ENCODE measurements at places on chromosomes 7 and 10.
A peak's percentile ranks its signal among the peaks of the same experiment; 100 is the strongest.

DNA sequence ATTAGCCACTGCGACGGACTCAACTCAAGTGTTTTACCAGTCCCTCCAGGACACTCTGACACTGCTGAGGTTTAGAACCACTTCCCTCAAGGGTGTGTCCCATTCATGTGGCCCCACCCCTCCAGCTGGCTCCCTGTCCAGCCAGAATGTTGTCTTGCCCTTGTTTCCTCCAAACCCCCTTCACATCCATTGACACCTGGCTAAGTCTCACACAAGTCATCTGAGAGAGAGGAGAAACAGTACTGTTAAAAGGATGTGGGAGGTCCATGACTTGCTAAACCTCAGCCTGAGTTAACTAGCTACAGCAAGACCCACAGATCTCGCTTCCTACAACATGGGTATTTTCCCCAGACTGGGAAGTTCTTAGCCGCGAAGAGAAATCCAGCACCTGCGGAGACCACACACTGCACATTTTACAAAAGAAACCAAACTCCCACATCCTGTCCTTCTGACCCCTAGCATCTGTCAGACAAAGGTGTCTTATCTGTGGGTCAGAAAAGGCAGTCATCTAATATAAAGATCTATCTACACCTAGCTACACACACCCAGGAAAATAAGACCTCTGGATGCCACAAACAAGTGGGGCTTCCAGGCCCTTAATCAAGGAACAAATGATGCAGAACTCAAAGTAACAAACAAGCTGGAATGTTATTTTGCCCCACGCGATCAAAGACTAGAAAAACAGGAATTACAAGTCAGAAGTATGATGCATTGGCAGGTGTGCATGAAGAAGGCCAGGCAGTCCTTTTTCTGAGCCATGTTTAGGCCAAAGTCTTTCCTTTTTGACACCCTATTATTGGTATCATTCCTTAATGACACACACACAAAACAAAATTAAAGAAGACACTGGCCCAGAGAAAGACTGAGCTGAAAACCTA lies 13.9 kb downstream of the OSBPL3 start:
- no peak for DNase-seq

GRCh38 chr7:80907141-80907601 lies 11.7 kb downstream of the SEMA3C start:
- DNase-seq = no peak

DNA sequence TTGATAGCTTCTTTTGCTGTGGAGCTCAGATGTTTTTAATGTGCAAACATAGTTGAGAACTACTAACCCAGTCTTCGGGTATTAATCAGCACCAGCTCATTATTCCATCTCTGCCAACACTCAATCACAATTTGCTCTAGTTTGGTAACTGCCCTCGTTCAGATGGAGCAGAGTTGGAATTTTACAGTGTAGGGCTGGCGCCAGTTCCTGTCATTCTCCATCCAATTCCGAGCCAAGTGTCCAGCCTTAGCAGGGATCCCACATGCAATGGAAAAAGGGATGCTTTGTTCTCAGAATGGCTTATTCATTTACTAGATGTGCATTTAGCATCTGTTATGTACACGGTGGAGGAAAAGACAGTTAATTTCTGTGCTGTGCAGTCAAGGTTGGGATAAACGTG lies 504.5 kb upstream of the GALNT17 start:
- no peak for DNase-seq

DNA sequence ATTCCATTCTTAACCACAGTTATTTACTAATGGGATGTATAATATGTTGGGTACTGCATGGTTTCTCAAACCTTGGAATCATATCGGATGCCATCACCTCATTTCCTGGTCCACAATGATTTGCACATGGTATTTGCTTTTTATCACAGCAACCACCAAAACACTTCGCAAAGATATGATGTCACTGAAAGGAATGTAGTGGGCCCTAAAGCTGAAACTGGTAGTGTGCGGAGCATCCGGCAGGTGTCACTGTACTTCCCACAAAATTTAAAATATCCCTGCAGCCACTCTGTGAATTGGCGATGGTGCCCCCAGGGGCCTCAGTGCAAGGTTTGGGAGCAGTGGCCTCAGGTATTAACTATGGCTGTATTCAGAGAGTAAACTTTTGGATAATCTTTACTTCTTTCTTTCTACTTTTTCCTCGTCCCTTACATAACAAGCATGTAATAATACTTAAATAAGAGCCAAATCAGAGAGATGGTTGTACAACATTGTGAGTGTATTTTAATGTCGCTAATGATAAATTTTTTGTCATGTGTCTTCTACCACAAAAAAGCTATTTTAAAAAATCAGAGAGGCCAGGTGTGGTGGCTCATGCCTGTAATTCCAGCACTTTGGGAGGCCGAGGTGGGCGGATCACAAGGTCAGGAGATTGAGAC lies 66.2 kb downstream of the FAM241B start:
- DNase-seq = peak; percentile 51

GRCh38 chr7:135777626-135778398 lies 29.2 kb upstream of the FAM180A start:
- DNase-seq = no peak

- no peak for DNase-seq
Observed at GRCh38 chr10:86043236-86043635, 323.4 kb downstream of the GRID1 start.

DNA sequence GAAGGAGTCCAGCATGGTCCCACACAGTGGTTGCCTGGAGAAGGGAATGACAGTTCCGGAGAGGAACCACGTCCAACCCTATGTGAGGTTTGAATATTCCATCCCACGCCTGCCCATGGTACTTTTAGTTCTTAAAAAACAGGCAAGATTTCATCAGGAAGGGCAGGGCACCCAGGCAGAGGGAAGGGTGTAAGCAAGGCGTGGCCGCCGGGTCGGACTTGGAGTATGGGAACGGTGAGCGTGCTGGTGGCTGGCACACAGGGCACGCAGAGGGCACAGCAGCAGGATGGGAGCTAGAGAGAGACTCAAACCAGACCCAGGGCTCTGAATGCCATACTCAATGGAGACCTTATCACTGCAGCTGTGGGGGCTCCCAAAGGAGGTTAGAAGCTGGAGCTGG lies 34.3 kb downstream of the FAM53B start:
- no peak for DNase-seq

- peak; percentile 64 for DNase-seq
Observed at GRCh38 chr7:70595755-70596597, 536.0 kb upstream of the GALNT17 start.

GRCh38 chr7:157553256-157553655 lies 216.5 kb downstream of the DNAJB6 start:
- no peak for DNase-seq

DNA sequence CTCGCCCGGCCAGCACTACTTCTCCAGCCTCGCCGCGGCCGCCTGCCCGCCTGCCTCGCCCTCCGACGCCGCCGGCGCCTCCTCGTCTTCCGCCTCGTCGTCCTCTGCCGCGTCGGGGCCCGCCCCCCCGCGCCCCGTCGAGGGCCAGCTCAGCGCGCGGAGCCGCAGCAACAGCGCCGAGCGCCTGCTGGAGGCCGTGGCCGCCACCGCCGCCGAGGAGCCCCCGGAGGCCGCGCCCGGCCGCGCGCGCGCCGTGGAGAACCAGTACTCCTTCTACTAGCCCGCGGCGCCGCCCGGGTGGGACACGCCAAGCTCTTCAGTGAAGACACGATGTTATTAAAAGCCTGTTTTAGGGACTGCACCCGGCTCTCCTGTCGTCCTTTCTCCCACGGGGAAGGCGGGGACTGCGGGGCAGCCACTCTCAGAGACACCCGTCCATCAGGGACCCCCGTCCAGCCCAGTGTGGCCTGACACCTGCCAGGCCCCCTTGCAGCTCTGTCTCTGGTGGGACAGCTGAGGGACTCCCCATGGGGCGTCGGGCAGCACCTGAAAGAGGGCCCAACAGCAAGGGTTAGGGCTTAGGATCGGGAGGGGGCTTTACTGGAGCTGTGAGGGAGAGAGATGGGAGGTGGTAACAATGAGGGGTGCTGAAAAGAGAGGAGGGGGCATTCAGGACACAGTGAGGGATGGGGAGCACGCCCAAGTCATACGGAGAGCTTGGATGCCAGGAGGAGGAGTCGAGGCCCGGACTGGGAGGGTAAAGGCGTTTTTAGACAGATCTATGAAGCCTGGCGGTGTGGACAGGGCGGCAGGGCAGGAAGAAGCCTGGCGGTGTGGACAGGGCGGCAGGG lies 34.7 kb downstream of the SPDYE6 start:
- peak; percentile 68 for DNase-seq

DNA sequence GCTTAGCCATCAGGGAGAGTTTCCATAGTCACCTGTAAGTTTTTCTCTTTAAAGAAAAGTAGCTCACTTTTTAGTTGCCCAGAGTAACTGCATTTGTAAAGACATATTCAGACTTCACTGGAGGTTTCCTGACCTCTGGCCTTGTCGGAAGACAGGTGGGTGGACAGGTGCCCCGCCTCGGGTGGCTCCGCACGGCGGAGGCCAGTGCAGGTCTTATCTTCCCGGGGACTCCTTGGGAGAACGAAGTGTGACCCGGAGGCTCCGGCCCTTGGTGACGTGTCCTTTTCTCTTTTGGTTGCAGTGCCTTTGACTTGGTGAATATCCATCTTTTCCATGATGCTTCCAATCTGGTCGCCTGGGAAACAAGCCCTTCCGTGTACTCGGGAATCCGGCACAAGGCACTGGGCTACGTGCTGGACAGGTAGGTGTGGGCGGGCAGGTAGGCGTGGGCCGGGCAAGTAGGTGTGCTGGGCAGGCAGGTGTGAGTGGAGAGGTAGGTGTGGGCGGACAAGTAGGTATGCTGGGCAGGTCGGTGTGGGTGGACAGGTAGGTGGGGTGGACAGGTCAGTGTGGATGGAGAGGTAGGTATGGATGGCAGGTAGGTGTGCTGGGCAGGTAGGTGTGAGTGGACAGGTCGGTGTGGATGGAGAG lies 75.8 kb downstream of the NKX6-2 start:
- DNase-seq = peak; percentile 0

DNA sequence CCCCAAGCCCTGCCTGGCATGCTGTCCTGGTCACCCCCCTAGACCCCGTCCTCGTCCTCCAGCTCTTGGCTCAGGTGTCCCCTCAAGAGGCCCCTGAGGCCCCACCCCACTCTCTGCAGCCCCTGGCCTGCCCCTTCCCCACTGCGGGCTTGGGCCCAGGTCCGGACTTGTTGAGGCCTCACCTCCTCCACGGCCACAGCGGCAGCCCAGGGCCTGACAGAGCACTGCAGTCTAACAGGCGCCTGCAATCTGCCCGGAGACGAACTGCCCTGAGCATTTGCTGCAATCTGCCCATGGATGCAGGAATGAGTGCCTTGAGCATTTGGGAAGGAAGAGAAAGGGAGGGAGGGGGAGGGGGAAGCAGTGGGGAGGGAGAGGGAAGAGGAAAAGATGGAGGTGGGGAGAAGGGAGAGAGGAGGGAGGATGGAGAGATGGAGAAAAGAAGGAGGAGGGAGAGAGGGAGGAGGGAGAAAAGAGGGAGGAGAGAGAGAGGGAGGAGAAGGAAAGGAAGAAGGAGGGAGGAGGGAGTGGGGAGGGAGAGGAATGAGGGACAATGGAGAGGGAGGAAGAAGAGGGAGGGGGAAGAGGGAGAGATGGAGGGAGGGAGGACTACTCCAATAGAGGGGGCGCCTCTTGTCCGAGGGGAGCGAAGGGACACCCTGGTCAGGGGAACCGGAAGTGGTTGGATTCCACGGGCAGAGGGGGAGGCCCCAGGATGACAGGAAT lies 73.9 kb downstream of the PDGFA start:
- no peak for DNase-seq

- no peak for DNase-seq
Observed at GRCh38 chr7:154950960-154951359, 52.0 kb downstream of the PAXIP1 start.

DNA sequence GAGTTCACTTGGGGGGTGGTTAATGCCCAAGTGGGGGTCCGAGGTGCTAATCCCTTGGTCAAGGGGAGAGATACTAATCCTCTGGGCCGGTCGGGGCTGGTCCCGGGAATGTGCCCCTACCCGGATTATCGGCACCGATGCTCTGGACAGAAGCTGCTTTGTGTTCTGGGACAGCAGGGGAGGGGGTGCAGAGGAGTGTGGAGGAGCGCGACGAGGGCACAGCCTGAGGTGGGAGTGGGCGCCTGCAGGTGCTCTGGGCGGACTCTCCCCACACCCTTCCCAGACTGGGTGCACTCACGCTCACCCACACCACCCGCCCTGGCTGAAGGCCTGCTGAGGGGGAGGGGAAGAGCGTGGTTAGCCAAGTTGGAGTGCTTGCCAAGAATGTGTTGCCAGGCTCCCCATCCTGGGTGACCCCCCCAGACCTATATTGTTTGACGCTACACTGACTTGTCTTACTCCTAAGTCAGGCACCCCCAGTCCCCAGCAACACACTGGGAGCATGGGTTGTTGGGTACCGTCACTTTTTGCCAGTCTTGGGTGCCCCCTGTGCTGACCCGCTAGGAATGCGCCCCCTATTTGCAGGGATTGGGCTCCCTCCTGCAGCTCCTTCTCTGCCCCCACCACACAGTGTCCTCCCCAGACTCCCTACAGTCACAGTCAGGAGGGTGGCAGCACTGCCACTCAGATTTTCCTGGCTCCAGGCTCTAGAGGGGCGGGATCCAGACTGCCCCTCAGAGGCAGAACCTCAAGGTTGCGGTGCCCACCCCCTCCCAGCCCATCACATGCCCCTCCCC lies 1.2 kb downstream of the SLC4A2 start:
- no peak for DNase-seq

Measured in nephron progenitor cell (in vitro differentiated cells).